Ammon's horn (tissue), 1 donor: ENCODE measurements at places on chromosomes 6 and 20.

DNA sequence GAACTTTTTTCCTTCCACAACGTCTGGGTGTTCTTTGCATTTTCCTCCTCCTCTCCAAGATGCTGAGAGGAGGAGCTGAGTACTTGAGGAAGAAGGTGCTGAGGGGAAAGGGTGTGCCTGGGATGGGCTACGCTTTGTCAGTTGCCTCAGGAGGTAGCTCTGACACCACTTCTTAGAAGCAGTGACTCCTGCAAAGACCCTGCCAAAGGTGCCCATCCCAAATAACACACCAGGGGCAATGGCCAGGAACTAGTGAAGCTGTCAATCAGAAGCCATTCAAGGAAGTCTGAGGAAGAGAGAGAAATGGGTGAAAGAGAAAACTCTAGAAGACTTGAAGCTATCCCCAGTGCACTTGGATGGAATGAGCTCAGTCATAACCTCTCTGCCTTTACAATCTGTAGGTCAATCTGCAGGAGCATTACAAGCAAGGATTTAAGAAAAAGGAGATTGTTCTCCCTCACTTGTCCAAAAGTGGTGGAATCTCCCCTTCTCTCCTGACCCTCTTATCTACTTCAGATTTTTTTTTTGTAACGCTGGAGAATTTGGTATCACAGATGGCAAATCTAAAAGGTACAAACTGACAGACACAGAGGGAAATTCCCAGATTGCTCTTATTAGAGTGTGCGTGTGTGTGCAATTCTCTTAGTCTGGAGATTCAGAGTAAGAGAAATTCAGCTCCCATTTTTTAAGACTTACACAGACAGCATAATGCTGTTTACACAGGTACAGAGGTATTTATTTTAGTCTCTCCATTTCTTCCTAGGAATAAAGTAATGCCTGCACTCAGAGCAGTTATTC lies 242.6 kb downstream of the GMPR start:
- no peak for DNase-seq

DNA sequence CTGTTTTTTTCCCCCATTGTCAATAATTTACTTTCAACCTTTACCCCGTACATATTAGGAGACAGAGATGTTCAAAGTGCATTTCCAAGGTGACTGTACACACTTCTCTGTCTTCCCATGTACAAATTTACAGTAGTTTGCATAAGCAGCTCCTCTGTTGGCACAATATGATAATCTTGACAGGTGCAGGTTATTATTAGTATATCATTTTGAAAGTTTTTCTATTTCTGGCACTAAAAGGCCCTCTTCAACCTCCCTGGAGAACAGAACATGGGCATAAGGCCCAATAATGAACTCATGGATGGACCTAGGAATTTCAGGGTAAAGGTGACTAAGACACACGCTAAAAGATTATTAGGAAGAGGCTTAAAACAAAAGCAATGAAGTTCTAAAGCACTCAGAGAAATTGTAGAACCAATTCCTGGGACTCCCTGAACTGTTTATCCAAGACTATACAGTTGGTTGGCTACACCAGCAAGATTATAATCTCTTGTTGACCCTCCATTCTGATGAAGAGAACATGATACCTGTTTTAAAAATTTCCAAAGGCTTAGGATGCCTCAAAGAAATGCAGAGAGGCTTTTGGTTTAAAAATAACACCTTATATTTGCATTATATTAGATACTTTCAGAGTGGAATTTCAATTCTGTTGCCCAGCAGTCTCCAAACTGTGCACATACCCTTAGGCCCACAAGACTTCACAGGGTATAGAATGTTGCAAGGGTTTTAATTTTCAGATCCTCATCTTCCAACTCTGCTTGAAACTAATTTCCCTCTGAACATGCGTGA lies 1.1 kb downstream of the AIG1 start:
- peak; percentile 29 for DNase-seq

DNA sequence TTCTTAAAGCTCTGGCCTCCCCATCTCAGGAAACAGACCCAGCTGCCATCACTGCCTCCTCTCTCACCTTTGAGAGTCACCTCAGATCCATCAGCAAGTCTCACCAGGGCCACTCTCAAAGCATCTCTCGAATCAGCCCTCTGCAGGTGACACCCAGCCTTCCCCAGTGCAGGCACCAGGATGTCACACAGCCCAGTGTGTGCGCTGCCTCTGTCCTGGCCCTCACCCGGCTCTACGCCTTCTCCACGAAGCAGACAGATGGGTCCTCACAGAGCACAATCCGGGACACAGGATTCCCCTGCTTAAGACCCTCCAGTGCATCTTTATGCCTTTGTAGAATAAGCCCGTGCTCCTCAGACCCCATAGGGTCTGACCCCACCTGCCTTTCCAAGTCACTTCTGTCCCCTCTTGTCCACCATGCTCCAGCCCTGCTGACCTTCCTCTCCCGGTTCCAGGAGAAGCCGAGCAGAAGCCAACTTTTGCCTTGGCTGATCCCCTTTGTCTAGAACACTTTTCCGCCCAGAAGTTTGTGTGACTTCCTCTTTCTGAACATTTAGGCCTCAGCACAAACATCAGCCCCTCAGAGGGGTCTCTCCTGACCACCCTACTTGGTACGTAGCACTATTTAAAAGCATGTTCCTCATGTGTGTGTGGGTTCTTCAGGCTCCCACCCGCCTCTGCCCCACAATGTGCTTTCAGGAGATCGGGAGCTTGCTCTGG lies 60.2 kb downstream of the PSMG4 start:
- no peak for DNase-seq

- DNase-seq: no peak
These were observed 287.0 kb downstream of the PACRG start for GRCh38 chr6:163014736-163015135.

- DNase-seq: no peak
These were observed 16.9 kb upstream of the SLC16A10 start for GRCh38 chr6:111070105-111071005.

DNA sequence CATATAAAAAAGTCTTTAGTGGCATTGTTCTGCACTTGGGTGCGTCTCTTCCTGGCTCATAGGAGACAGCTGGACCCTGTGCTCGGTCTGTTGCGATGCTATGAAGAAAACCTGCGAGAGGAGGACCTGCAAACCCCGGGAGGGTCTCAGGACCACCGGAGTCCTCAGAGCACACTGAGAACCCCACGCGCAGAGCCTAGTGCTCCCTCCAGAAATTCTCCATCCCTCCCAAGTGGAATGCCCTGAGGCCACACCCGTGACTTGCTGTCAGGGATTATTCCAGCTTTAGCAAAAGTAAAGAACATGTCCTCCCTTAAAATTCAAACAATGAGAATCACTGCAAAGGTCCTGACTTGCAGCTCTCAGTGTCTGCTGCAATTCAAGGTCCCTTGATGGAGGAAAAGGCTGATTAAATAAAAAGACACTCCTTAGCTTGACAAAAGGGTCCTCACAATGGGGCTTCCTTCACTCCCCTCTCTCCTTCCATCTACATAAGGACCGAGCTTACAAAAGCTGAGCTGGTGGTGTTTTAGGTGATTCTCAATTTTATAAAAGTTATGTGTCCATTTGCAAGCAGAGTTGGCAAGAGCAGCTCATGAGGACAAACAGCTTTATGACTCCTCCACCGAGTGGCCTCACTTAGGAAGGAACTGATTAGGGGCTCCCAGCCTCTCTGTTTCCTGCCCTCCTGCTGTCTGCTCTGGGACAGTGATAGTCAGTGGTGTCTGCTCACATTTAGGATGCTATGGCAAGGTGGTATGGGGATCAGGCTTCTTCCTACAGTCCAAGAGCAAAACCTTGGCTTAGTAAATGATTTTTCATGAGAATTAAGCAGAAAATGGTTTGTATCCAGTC lies 97.0 kb downstream of the RAMACL start:
- DNase-seq: no peak

DNA sequence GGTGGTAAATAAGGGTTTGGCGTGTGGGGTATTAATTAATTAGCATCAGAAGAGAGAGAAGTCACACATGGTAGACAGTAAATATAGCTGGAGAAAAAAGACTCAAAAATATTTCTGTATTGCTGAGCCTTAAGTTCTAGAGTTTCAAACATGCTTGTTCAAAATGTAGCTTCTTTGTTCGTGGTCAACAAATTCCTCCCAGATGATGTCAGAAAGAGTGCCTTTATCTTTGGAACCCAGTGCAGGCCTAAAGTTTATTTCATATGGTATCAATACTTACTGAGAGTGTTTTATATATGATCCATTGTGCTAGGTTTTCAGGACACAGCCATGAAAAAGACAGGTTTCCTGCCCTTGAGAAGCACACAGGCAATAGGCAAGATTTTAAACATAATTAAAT lies 18.3 kb downstream of the MARCKS start:
- DNase-seq: no peak

GRCh38 chr6:87923389-87924050 lies 124.1 kb upstream of the SPACA1 start:
- DNase-seq: no peak

DNA sequence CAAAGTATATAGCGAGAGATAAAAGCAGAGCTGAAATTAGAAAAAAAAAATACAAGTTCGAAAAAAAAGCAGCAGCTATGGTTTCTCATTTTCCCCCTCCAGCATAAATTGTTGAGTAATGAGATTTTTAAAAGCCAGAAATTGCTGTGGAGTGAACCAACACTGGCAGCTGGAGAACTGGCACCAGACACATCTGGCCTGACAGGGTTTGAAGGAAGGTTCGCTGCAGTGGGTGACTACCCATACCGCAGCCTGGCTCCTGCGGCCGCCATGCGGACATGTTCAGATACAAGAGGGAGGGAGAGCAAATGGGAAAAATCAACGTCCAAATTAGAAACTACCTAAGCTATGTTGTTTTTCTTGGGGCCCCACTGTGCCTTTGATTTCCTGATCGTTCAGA lies 3.3 kb downstream of the APCDD1L start:
- no peak for DNase-seq

- DNase-seq: no peak
These were observed 85.5 kb downstream of the BMP6 start for GRCh38 chr6:7811441-7811840.

DNA sequence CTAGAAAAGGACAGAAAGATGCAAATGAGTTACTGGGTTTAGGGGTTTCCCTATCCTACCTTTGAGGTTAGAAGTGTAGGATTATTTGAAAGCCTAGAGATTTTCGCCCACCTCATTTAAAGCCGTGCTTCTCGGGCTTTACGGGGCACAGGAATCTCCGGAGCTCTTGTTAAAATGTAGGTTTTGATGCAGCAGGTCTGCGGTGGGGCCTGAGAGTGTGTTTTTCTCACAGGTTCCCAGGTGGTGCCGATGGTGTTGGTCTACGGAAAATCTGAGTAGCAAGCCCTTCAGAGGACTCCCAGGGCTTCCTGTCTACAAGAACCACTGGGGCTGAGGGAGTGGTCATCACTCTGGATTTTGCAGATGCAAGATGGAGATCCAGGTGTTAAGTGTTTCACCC lies 47.5 kb downstream of the TRAM2 start:
- DNase-seq: no peak

- DNase-seq: no peak
These were observed 42.6 kb upstream of the HDGFL1 start for GRCh38 chr6:22526736-22527135.

GRCh38 chr6:21026576-21027273 lies 492.5 kb downstream of the CDKAL1 start:
- DNase-seq: no peak

GRCh38 chr20:32153771-32154170 lies 44.3 kb downstream of the TM9SF4 start:
- DNase-seq: no peak

DNA sequence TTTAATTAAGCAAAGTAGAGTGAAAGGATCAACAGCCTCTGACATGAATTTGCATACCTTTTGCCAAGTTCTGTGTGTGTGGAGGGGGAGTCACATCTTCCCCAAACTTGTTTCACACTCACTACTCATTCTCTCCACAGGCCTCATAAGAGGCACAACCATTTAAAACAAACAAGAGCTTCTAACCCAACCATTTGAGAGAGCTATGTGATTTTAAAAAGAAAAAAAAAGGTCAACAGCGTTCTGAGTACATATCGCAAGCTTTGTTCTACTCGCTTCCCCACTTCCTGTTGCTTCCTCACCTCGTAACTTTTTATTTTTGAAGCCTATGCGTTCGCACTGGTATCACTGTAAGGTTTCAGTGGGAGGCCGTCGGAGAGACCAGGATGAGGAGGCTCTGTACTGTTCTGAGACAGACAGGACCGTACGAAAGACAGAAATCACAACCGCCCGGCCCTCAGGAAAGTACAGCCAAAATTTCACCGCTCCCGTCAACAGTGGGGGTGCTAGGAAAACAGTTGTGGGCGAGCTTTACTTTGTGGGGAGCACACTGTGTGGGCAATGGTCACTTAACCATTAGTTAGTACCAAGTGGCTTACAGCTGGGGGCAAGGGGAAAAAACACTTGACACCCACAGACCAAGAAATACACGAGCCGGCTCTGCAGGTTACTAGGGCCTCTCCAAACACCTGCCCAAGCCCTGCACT lies 61.3 kb downstream of the TRERF1 start:
- no peak for DNase-seq

DNA sequence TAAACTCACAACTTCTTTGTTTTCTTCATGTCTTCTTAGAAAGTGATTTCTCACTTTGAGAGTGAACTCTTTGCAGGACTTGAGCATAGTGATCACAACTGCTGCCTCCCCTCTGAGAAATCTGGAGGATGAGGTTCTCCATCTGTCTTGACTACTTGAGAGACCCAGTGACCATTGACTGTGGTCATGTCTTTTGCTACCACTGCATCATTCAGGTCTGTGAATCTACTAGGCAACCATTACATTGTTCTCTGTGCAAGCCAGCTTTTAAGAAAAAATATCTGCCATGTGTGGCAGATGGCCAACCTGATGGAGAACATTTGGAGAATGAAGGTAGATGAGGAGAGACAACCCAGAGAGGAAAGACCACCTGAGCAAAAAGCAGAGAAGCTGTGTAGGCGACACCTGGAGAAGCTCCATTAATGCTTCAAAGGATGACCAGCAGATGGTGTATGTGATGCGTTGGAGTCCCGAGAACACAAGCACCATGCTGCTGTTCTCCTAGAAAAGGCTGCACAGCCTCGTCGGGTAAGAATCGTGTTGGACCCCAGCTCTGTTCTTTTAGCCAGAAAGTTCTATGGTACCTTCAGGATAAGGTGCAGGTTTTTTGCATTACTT lies 25.1 kb upstream of the TRIM26 start:
- peak; percentile 28 for DNase-seq

GRCh38 chr20:25222461-25223178 lies 25.3 kb upstream of the PYGB start:
- DNase-seq: peak; percentile 1

DNA sequence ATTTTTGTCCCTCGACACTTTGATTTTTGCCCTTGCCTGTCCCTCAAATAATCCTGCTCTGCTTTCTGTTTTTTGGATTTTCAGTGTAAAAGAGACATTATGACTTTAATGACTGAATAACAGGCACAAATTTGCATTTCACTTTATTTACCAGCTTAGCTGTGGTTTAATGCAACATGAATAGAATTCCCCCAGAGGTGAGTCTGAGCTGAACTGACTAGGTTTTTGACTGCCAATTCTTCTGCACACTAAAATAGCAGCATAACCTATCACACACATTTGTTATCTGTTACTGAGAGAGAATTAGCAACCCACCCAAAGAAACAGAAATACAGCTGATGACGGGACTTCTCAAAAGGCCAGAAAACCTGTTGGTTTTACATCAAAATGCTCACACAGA lies 3.9 kb upstream of the RBM24 start:
- DNase-seq: no peak

- DNase-seq: peak; percentile 12
These were observed 14.4 kb upstream of the HLA-DQA1 start for GRCh38 chr6:32622545-32623401.
